HCEC 1CT (cell line): ENCODE measurements at places on chromosomes 1 and 21.

GRCh38 chr1:23657659-23658275, 33.8 kb upstream of the RPL11 start:
- peak; percentile 35 for DNase-seq

- no peak for DNase-seq
These were observed 10.5 kb upstream of the CNTN2 start for GRCh38 chr1:205032508-205032907.

GRCh38 chr1:116428576-116428975, 55.5 kb downstream of the ATP1A1 start:
- DNase-seq, result no peak

- no peak for DNase-seq
These were observed 7.4 kb downstream of the KLHL12 start for GRCh38 chr1:202919615-202920014.

GRCh38 chr1:241999026-241999425, at the start of gene MAP1LC3C:
TSS of gene MAP1LC3C (minus strand) at chr1:241999098. CDS start at chr1:241999008, 90 bp downstream.
- DNase-seq, result no peak

GRCh38 chr1:203304391-203304918, 864 bp upstream of the BTG2 start:
- no peak for DNase-seq

- no peak for DNase-seq
These were observed 15.0 kb downstream of the PCSK9 start for GRCh38 chr1:55054396-55054795.

DNA sequence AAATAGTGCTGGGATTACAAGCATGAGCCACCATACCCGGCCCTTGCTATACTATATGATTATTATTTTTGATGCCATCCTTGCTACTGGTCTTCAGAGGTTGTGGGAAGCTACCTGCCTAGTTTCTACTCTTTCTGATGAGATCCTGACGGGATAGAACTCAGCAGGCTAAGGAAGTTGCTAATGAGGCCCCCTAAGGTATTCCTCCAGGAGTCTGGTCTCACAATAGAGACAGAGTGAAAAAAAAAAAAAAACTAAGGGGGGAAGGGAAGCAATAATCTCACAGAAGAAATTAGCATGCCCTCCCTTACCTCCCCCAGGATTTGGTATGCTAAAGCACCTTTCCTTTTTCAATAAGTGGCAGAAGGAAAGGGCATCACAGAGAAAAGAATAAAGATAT, 17.6 kb downstream of the INTS3 start:
- DNase-seq, result no peak

- peak; percentile 20 for DNase-seq
These were observed at the start of gene RIIAD1 for GRCh38 chr1:151720974-151721787. TSS of gene RIIAD1 (plus strand) at chr1:151721522. CDS start at chr1:151721537, 15 bp downstream.

GRCh38 chr1:86472152-86472551, 3.4 kb downstream of the CLCA1 start:
- no peak for DNase-seq

GRCh38 chr1:90993245-90993644, 28.6 kb downstream of the ZNF644 start:
- DNase-seq, result no peak

GRCh38 chr1:208988811-208989222, 594.7 kb upstream of the CAMK1G start:
- DNase-seq, result peak; percentile 21

- DNase-seq, result peak; percentile 77
These were observed 358.7 kb downstream of the LTN1 start for GRCh38 chr21:28633839-28634555.

DNA sequence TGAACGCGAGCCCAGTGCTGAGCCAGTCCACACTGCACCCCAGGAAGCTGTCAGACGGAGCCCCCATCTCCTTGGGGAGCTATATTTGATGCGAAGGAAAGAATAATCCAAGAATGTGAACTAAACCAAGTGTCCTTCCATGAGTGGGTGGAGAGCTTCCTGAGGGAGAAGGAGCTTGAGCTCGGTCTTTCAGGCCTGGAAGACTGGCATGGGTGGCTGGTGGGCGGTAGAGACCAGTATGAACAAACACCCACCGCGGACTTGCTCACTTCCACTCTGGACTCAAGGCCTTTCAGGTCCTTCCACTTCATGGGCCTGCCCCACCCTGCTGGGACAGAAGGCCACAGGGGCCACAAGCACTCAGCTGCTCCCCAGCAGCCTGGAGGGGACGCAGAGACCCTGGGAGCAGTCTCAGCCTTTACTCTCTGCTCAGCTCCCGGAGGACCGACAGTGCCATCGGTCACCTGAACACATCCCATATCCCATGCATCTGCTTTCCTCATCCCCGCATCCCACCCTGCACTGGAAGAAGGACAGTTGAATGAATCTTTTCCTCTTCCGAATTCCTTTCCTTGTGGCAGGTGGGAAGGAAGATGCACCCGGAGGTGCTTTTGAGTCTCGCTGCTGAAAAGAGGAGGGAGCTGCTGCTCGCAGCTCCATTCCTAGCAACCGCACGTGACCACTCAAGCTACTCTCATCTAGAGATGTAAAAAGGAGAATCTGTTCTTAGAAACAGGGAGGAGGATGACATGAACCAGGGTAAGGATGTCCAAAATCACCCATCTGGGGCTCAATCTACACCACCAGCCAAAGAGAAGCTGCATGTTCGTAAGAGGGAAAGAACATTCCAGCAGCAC, 92.3 kb downstream of the PGBD5 start:
- no peak for DNase-seq

DNA sequence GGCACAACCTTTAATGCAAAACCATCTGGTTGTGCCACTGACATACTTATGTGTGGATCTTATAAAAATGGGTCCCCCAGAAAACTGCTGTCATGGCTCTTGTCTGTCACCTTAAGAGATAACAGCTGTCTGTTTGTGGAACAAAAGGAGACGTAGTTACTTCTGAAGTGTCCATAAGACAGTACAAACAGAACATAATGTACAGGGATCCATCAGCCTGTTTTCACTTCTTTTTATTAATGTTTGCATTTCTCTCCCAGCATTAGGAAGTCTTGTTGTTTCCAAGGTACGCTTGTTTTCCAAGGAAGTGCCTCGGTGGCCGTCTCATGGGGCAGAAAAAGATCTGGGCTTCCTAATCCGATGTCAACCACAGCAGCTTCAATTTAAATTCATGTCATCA, 11.2 kb upstream of the ST6GALNAC5 start:
- DNase-seq, result no peak

GRCh38 chr1:31417148-31417547, 4.1 kb downstream of the SERINC2 start:
- no peak for DNase-seq

DNA sequence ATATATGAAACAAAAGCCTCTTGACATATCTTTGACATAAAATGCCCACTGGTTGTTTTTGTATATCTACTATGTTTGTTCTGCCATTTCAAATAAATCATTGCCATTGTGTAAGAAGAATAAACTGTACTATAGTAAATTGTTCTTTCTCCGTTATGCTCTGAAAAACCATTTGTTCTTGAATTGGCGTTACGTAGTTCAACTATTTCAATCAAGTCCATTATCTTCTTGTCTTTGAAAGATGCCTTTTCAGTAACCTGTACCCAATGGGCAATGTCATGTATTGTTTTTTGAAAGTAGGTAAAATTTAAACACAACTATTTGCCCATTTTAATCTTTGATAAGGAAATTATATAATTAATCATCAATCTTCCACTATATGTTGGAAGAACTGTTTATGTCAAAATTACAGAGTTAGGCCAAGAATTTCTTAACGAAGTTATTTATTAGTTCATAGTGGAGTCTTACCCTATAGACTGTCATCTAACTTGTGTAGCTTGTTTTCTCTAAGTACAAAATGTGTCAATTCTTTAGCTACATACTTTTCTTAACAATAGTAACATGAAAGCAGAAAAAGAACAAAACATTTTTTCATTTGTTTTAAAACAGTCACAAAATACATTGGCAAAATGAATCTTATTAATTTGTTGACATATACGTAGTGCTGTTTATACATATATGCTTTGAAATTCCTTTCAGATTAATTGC, 294.8 kb downstream of the PTPRC start:
- DNase-seq, result no peak

- DNase-seq, result no peak
These were observed 308.0 kb downstream of the CAMTA1 start for GRCh38 chr1:7093297-7093696.

GRCh38 chr1:235127203-235127602, 1.4 kb downstream of the TOMM20 start:
- no peak for DNase-seq

DNA sequence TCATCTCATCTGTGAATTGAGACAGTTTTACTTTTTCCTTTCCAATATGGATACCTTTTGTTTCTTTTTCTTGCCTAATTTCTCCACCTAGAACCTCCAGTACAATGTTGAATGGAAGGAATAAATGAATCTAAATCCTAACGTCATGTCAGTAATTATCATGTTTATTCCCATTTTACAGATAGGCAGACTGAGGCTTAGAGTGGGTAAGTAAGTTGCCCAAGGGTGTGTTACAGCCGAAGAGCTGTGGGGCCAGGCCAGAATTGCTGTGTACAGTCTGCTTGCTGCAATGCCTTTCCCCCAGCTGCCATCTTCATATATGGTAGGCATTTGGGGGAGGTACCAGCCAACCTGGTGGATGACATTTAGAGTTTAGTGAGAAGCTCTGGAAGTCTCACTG, 162.7 kb downstream of the CAMTA1 start:
- DNase-seq, result no peak

DNA sequence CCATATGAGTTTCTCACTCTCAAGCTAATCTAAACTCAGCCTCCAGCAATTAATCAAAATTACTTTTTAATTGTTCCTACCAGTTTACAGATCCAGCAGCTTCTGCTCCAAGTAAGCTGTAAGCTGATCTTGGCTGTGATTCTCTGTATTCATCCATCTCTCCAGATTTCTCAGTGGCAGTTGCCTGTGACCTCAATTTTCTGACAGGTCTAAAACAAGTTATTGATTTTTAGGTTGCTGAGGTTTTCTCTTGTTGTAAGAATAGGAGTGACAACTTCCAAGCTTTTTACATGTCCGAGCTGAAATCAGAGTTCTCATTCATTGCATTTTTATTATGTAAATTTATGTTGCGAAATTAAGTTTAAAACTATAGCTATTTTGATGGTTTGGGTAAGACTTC, 1044.4 kb downstream of the PLA2G4A start:
- DNase-seq, result no peak

- DNase-seq, result peak; percentile 68
These were observed 63.6 kb upstream of the VAMP3 start for GRCh38 chr1:7707527-7707926.

DNA sequence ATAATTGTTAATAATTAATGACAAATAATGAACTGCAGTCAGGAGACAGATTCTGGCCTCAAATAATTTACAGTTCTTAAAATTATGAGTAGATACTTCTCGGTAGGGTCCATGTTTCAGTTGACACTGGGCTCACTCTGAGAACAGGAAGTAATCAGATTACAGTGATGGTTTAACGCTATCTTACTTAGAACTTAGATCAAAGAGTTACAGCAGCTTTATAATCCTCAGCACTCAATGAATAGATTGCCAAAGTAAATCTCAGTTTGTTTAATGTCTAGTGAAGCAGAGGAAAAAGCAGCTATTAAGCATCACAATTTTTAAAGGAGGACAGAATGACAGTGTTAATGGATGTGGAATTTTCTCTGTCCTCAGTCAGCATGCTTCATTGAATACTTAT, 79.6 kb downstream of the PDE4B start:
- no peak for DNase-seq

DNA sequence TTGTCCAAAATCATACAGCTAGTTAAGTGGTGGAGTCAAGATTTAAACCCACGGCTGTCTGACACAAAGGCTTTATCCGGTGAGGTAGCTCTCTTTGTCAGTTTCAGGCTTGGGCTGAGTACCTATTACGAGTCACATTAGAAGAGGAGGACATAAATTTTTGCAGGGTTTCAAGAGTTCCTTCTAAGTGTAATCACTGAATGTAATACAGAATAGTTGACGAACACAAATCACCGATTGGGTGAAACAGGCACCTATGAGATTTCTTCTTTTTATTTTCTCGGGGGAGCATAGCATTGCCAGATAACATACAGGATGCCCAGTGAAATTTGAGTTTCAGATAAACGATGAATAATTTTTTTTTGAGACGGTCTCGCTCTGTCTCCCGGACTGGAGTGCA, 847 bp downstream of the PSMD4 start:
- no peak for DNase-seq

DNA sequence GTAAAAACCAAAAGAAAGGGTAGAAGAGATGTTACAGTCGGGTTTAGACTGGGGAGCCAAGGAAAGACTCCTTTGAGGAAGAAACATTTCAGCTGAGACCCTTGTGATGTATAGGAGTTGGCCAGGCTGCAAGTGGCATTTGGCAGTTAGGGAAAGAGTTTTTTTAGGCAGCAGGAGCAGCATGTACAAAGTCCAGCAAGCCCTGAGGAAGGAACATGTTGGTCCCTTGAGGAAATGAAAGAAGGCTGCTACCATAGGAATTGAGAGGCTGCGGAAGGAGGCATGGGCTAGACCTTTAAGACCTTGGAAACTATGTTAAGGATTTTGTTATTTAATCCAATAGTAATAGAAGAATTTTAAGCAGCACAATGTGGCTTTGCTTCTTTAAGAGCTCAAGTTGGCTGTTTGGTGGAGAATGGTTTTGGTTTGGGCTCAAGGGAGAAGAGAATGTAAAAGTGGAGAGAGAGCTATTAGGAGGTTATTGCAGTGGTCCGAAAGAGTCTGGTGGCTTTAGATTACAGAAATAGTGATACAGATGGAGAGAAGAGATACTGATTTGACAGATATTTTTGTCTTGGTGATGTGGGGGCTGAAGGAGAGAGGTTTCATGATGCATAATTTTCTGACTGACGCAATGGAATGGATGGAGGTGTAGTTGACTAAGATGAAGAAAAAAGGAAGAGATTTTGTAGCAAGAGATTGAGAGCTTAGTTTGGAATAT, 26.6 kb downstream of the SMAP2 start:
- DNase-seq, result no peak

DNA sequence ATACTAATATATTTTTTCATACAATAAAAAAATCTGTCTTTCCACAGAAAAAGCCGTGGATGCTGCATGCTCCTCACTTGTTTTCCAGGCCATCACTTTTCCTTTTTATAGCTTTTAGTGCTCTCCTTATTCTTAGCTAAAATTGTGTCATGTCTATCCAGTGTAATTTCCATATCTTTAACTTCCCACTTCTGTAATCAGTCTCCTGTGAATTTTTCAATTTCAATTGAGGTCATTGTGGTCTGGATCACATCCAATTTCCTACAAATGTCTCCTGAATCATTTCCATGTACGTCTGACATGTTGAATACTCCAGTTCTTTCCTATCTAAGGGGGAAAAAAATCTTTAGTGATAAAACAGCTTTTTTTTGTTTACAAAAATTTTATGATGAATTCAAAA, 838.2 kb upstream of the B3GALT2 start:
- DNase-seq, result peak; percentile 39

GRCh38 chr1:231807541-231807940, 181.0 kb downstream of the DISC1 start:
- no peak for DNase-seq
